Naive thymus-derived CD8-positive, alpha-beta T cell (primary cell): ENCODE measurements at places on chromosomes 7 and 10.

DNA sequence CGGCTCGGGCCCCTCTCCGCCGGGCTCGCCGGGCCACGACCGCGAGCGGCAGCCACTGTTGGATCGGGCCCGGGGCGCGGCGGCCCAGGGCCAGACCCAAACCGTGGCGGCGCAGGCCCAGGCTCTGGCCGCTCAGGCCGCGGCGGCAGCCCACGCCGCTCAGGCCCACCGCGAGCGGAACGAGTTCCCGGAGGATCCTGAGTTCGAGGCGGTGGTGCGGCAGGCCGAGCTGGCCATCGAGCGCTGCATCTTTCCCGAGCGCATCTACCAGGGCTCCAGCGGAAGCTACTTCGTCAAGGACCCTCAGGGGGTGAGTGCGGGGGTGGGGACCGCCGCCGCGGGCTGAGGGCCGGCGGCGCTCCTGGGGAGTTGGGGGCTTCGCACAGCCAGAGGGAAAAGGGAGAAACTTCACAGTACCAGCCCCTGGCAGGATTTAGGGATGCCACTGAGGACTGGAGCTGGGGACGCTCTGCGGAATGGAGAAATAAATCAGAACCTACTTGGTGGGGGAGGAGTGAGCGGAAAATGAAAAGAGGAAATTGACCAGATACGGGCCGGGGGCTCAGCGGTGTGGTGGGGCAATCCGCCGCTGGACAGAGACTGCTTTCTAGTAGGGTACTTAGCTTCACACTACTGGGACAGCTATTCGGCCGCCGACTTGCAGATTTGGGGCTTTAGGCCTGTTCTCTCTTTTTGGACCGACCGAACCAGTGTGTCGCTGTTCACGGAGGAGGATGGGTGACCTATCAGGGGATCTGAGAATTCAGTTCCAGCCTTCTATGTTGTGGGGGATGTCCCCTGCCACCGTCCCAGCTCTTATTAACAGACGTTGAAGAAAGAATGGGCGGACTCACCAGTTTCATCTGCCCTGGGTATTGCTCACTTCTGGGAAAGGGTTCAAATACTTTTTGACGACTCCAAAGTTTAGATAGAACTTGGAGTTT is 669 bp downstream of the PI4K2A start:
- DNase-seq, result peak; percentile 23

GRCh38 chr7:108307595-108307994 is 148.6 kb downstream of the NRCAM start:
- DNase-seq, result no peak

- DNase-seq, result no peak
Measured at GRCh38 chr7:75762350-75762917, 9.6 kb downstream of the CCL26 start.

DNA sequence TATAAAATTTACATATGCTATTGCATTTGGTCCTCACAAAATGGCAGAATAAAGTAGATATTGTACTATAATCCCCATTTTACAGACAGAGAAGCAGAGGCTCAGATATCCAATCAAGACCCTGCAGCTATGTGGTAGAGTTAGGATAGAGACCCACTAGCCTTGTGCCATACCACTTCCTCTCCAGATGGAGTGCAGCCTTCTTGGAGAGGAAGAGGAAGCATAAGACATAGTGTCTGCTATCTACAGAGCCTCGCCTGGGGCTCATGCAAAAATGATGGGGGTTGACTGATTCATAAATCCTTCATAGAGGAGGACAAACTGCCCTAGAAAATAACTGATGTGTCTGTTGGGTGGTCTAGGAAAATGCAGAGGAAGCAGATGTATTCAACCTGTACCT is 447.3 kb downstream of the KCNMA1 start:
- DNase-seq, result no peak

- DNase-seq, result no peak
Measured at GRCh38 chr10:34231441-34232180, 583.5 kb downstream of the PARD3 start.
